Activated CD4-positive, alpha-beta T cell treated with anti-CD3 and anti-CD28 coated beads, Interleukin-10, Interleukin-2, amounts not matched to agents 100 ng/mL and 50 ng/mL, durations not matched to agents 16 hours and 8 hours (primary cell): ENCODE measurements at places on chromosomes 7 and 10.
A peak's percentile ranks its signal among the peaks of the same experiment; 100 is the strongest.

DNA sequence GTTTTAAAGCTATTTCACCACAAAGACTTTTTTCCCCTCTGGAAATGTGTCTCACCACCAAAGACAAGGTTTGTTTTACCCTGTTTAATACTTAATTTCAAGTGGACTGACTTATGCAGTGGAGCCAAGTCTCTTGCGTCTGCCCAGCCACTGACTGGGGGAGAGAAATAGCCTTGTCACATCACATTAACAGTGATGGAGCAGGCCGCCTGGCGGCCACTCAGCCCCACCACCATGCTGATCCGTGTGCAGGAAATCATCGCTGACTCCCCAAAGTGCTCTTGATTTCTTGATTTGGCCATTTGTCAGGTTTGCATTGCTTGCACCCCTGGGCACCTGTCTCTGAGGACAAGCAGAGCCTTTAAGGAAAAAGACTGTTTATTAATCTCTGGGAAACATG lies 334.1 kb downstream of the GLRX3 start:
- no peak for DNase-seq

DNA sequence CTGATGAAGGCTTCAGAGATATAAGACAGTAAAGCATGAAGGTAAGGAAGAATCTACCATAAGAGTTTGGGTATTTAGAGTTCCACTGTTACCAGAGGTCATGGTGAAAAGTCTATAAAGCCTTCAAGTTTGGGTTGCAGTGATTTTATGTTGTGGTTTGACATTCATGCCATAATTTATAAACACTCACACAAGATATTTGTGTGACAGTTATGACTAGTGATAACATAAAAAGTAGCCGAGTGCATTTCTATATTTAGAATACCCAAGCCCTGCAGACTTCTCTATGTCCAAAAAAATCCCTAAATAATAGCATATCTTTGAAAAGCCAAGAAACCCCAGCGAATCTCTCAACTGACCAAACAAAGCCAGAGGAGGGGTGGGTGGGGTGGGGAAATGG lies 229.9 kb downstream of the CXCL12 start:
- DNase-seq, result no peak

- no peak for DNase-seq
Measured at GRCh38 chr7:148540041-148540738, 50.4 kb upstream of the C7orf33 start.

DNA sequence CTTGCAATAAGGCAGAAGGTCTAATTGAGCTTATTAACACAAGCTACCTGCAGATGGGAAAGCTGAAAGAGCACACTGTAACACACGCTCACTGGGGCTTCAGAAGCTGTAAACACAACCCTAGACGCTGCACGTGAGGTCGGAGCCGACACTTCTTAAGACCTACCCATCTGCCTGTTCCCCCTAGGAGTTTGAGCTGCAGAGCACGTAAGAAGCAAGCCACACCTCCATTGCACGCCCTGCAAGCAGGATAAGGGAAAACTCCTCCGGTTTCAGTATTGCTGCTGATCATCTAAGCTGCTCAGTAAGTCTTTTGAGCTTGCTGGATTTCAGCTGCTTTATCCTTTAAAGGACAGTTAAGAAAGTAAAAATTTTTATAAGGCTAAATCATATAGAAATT lies 244.0 kb upstream of the ZWINT start:
- DNase-seq, result no peak

GRCh38 chr10:78559661-78560340 lies 509.0 kb upstream of the ZMIZ1 start:
- no peak for DNase-seq

DNA sequence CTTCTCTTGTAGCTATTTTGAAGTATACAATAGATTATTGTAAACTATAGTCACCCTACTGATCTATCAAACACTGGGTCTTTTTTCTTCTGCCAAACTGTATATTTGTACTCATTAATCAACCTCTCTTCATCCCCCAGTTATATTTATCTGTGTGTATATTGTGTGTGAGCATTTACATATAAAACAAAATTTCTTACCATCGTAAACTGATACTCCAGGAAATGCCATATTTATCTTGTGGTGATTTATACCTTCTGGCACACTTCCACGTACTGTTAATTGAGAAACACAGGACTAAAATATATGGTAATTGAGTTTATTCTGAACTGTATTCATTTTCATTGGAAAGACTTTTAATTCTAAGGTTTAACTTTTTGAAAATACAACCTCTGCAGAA lies 18.9 kb downstream of the ANLN start:
- no peak for DNase-seq

DNA sequence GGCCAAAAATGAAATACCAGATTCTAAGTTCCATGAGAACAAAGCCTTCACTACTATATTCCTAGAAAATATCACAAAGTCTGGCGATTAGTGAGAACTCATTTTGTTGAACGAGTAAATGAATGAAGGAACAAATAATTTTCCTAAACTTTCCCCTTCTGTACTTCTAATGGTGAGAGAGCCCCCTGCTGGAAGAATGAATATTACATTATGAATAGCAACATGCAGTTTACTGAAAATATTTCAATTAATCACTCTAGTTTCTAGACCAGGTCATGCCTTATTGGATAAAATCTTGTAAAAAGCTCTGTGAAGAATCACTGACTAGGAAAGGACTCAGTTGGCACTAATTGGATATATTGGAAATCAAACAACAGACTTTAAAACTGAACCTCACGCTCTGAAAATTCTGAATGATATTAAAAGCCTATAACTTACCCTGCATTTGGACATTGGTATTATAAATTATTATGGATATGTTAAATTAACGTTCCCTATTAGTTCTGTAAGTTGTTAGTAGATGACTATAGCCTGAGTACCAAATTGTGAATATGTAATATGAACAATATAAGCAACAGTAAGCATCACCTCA lies 32.4 kb upstream of the MTPN start:
- DNase-seq, result peak; percentile 50

DNA sequence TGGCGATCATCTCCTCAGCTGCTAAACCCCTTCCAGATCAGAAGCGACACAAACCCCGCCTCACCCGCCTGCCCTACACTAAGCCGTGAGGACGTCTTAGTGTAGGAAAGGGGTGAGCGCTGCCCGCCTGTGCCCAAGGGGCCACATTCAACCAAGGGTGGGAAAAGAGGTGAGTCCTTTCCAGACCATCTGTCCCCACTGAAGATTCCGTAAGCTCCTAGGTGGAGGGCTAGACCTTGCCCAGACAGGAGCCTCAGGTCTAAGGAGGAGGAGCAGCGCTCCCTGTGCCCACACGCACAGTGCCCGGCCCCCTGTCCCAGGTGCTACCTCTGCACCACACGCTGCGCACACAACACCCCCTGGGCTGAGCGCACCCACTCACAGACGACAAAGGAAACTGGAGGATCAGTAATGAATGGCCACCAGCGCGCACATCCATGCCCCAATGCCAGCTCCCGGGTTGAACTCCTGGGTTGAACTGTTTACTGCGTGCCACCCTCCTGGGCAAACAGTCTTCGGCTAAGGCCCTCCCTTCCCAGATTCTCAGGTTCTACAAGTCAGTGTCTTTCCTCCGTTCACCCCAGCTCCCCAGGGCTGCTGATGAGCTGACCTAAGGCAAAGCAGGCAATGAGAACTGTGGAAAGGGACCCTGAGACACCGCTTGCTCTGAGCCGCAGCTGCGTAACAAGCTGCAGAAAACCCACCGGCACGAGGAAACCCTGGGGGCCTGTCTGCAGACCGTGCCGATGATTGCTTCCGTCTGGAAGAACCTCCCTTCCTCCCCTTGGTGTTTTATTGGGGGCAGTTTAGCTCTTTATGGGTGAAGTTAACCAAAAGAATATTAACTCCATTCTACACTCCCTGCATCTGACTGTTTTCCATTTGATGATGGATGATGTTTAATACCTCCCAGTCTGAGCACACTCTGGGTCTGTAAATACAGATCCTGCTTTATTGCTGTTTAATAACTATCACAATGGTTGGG lies 185.9 kb downstream of the MAD1L1 start:
- no peak for DNase-seq
